ENCODE measurements at places on chromosomes 5 and 9.

GRCh38 chr9:122111413-122112085 lies 18.4 kb upstream of the TTLL11 start:
- DNase-seq, result no peak

GRCh38 chr9:6068983-6069382 lies 53.6 kb upstream of the RANBP6 start:
- no peak for DNase-seq

- DNase-seq, result no peak
Observed at GRCh38 chr5:6772886-6773285, 59.7 kb downstream of the TENT4A start.

GRCh38 chr5:33827885-33828284 lies 63.9 kb downstream of the ADAMTS12 start:
- DNase-seq, result no peak

DNA sequence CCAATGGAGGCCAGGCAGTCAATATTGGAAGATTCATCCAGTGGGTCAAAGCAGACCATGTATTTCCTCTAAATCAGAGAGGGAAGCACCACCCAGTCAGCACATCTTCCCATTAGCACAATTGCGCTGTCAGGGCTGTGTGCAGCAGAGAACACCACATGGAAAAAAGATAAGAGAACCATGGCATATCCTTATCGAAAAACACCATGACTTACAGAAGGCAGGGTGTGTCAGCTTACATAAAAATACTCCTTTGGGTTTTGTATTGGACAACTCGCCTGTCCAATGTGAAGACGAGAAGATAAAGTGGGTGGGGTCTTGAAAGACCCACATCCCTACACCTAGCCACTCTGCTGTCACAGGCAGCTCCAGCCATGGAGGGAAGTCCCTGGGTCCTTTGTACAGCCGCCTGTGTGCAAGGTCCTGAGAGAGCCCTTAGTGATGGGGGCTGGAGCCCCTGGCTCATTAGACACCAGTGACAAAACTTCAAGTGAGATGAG lies 71.9 kb upstream of the SPATA31E1 start:
- no peak for DNase-seq

- DNase-seq, result no peak
Observed at GRCh38 chr5:36648426-36648825, 42.0 kb downstream of the SLC1A3 start.

- no peak for DNase-seq
Observed at GRCh38 chr5:146474065-146474464, 26.9 kb downstream of the TCERG1 start.

GRCh38 chr9:91118704-91119025 lies 243.1 kb downstream of the AUH start:
- DNase-seq, result no peak

GRCh38 chr9:35741740-35742139 lies 7.3 kb downstream of the GBA2 start:
- DNase-seq, result no peak

DNA sequence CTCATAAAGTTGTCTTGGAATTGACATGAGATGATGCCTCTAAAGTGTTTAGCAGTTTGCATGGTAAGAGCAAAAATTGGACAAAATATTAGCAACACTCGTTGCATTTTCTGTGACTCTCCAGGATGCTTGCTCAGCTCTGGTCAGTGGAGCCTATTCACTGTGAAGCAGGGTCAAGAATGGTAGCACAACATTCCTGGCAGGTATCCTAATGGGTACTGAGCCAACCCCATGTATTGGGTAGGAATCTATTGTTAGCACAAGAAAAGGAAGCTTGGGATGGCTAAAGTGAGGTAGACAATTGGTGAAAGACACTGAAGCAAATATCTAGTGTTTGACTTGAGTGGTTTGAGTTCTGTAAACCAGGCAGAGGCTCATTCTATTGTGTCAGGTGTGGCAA lies 10.4 kb upstream of the ACTBL2 start:
- DNase-seq, result no peak

DNA sequence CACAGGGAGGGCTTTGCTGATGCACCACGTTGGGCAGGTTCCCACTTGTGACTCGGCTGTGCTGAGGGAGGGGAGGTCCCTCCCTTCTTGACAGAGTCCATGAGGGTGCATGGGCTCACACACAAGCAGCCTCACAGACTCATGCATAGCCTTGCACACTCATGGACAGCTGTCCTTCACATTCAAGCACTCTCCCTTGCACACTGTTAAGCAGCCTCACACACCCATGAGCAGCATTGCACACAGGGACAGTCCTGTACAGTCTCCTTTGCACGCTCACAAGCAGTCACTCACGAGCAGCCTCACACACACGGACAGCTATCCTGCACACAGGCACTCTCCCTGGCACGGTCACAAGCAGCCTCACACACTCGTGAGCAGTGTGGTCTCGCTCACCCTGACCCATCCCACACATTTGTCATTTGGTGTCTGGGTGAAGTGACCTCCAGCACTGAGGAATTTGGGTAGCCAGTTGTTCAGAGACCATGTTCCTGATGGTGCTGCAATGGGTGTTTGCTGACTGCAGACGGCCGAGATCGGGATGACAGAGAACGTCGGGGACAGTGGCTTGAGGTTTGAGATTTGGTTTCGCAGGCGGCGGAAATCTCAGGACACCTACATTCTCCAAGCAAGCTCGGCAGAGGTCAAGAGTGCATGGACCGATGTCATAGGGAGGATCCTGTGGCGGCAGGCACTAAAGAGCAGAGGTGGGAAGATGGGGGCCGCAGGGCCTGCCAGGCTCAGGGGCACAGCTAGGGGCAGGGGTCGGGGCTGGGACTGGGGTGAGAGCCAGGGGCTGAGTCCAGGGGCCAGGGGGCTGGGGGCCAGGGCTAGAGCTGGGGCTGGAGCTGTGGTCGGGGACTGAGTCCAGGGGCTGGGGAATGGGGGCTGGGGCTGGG lies 17.7 kb upstream of the LRRC14B start:
- DNase-seq, result no peak

- DNase-seq, result no peak
Observed at GRCh38 chr9:34647084-34647403, 569 bp downstream of the GALT start.

DNA sequence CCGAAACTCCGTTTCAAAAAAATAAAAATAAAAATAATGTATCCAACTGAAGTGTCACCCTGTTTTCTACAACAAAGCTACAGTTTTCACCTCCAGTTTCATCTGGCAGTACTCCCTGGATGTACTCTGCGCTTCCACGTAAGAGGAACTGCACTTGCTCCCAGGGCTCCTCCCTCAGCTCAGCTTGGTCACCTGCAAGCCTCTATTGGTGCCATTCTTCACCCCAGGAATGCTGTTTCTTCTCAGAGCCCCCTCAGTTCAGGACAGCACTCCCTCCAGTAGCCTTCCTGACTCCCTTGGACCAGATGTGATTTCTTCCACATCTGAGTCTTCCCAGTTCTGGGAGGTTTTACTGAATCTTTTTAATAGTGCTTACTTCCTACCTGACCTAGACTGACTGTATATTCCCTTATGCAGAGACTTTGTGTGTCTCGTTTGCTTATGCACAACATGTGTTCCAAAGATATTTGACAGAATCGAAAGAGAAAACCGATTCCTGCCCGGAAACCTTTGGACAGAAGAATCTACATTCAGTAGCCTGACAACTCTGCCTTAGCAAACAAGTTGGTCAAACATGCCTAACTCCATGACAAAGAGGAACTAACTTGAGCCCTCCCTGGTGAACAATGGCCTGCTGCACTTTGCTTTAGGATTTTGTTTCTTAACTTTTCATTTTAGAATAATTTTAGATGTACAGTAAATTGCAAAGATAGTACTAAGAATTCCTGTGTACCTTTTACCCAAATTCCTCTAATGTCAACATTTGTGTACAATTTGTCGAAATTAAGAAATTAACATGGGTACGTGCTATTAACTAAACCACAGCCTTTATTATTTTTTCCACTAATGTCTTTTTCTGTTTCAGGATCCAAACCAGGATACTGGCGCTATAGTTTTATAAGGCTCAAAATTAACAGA lies 814 bp downstream of the CCDC125 start:
- no peak for DNase-seq
